ENCODE measurements at places on chromosomes 2 and 18.

DNA sequence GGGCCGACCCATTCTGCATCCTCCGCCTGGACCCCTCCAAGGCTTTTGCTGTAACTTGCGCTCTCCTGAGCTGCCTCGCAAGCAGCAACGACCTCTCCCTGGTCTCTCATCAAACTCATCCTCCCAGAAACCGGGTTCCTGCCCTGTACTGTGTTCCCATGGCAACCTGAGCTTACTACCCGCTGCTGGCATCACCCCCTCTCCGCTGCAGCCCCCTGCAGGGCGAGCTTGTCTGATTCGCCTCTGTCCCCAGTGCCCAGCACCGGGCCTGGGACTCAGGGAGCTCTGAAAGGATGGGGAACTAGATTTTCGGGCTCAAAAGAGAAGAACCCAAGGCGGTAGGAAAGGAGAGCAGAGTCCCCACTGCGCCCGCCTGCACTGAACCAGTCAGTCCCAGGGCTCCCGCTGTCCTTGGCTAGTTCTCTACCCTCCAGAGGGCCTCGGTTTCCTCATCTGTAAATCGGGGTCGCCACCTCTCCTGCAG is 463 bp downstream of the HS1BP3 start:
- DNase-seq = no peak

DNA sequence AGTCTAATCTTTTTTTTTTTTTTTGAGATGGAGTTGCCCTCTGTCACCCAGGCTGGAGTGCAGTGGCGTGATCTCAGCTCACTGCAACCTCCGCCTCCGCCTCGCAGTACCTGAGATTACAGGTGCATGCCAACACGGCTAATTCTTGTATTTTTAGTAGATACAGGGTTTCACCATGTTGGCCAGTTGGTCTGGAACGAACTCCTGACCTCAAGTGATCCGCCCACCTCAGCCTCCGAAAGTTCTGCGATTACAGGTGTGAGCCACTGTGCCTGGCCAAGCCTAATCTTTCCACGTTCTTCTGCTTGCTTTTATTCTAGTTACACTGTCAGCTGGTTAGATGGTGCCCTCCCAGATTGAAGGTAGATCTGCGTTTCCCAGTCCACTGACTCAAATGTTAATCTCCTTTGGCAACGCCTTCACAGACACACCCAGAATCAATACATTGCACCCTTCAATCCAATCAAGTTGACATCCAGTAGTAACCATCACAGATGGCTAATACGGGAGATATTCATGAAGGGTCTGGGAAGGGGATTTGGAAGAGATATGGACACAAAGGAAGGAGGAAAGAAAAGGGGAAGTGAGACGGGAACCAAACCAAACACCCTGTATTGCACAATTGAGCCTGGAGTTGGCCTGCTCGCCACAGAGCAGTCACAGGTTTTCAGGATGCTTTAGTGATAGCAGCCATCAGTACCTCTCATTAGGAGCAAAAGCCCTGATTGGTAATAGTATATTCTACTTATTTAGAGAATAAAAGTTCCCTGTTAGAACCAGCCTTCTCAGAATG is 229.8 kb downstream of the PIK3C3 start:
- DNase-seq = no peak

GRCh38 chr2:24107-24506 is 22.2 kb downstream of the FAM110C start:
- no peak for DNase-seq

GRCh38 chr2:107738266-107738665 is 88.4 kb upstream of the RGPD4 start:
- no peak for DNase-seq

GRCh38 chr2:71282493-71282892 is 49.1 kb upstream of the ZNF638 start:
- DNase-seq = no peak

DNA sequence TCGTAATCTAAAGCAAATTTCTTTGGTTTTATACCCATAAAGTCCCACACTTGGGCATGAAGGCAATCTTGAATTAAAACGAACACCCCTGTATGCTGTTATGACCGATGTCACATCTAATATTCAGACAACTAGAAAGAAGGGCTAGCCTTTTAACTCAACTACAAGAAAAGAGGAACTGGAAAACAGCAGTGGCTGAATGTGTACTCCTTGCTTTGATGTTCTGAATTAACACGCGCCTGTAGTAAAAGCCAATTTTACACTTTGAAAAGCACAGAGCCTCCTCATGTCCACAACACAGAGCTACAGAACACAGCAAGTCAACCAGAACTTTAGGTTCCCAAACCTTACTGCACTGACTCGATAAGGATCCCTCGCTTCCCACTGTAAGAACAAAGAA is 147.6 kb downstream of the HDAC4 start:
- DNase-seq = no peak

DNA sequence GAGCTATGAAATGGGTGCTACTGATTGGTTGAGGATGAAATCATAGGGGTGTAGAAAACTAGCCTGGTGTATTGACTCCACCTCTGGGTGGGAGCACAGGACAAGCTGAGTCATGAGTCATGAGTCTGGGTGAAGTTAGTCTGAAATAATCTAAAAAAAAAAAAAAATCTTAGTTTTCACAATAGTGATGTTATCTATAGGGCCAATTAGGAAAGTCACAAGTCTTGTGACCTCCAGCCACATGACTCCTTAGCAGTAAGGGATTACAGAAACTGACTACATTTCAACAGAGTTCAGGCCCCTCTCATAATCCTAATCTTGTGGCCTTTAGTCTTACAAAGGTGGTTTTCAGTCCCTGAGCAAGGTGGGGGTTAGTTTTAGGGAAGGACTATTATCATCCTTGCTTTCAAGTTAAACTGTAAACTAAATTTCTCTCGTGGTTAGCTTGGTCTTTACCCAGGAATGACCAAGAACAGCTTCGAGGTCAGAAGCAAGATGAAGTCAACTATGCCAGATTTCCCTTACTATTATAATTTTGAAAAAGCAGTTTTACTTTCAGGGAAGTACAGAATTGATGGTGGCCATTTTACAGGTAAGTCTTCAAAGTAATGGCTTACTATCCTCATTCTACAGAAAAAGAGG is 338.0 kb upstream of the GYPC start:
- no peak for DNase-seq

Data from NCI-H1417 treated with DMSO at 0.1 percent for 48 hours (cell line).